MG63 (cell line): ENCODE measurements at places on chromosomes 3 and 15.

GRCh38 chr15:75309711-75310110 lies 26.2 kb upstream of the COMMD4 start:
- DNase-seq = no peak

- DNase-seq = no peak
These were observed 317.0 kb upstream of the TPRG1 start for GRCh38 chr3:188854772-188855149.

DNA sequence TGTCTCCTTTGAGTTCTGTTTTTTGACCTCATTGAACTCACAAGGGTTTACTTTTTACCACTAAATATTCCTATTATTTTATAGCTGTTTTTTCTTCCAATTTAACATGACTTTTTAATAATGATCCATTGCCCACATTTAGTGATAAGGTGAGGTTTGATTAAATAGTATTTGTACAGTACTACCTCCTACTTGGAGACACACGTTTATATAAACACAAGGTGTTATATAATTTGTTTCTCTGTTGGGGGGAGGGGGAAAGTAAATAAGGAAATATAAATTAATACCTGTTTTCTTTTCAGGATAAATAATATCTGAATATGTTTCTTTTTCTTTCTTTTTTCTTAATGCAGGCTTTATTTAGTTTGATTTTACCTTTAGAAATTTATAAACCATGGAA lies 281.3 kb downstream of the LPP start:
- DNase-seq = no peak

GRCh38 chr15:70024521-70024920 lies 73.2 kb downstream of the TLE3 start:
- DNase-seq = no peak

GRCh38 chr15:90074916-90075315 lies 27.4 kb downstream of the IDH2 start:
- DNase-seq = no peak

- DNase-seq = peak; percentile 26
These were observed 69.3 kb upstream of the CBLB start for GRCh38 chr3:105938101-105938500.

DNA sequence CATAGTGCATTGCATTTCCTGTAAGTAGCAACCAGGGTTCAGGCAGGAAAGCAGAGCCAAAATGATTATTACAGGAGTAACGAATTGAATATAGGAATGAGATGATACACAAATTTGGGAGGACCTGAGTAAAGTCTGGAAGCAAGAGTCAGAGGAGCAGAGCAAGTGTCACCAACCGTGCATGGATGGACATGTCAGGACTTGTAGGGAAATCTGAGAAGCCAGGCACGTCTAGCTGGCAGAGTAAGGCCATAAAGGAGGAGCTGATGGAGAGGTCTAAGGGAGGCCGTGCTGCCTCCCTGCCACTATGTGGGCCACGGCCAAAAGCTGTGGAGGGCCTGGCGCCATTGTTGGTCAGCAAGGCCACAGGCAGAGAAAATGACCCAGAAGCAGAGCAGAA lies 22.4 kb downstream of the GJD2 start:
- no peak for DNase-seq

- no peak for DNase-seq
These were observed 8.7 kb downstream of the TBC1D5 start for GRCh38 chr3:17733768-17734167.

GRCh38 chr3:98839846-98840245 lies 61.6 kb downstream of the DCBLD2 start:
- no peak for DNase-seq

GRCh38 chr3:161177991-161178390 lies 43.1 kb upstream of the NMD3 start:
- peak; percentile 55 for DNase-seq

DNA sequence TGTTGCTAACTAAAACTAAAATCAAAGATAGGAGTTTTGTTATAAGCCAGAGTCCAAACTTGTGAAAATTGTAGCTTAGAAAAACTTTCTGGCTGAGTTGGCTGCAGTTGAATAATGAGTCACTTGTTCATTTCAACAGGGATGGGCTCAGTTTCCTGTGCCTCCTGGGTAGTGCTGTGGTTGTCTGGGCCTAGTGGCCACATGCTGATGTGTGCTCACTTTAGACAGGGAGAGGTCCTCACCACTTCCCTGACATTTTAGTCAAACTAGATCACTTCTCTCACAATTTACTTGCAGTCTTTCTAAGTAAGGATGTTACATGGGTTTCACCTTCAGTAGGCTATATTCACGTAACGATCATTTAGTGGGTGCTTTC lies 6.3 kb upstream of the UBE2Q2 start:
- DNase-seq = peak; percentile 78

GRCh38 chr15:63324770-63325169 lies 47.4 kb downstream of the APH1B start:
- no peak for DNase-seq

DNA sequence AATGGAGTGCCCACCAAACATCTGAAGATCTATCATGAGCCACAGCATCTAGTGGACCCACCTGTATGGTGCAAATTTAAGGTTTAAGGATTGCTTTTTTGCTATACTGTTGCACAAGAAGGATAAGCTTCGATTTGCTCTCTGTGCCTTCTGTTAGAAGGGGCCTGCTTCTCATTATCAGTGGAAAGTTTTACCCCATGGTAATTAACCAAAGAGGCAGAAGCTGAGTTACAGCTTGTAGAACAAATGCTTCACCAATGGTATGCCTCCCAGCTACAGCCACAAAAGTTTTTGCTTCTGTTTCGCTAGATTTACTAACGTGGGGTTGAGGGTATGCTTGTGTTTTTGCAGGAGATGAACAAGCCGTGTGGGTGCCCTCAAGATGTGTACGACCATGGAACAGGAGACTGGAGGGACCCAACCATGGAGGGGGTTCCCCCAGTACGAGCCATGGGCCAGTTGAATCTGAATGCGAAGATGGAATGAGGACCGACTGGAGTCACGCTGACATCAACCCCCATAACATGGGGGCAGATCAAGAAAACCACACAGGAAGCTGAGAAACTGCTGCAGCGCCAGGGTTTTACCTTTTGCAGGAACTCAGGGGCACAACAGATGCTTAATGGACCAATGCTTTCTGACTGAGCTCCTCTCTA lies 43.5 kb downstream of the ACAD9 start:
- no peak for DNase-seq

- no peak for DNase-seq
These were observed 26.1 kb upstream of the TM4SF4 start for GRCh38 chr3:149448331-149448831.

DNA sequence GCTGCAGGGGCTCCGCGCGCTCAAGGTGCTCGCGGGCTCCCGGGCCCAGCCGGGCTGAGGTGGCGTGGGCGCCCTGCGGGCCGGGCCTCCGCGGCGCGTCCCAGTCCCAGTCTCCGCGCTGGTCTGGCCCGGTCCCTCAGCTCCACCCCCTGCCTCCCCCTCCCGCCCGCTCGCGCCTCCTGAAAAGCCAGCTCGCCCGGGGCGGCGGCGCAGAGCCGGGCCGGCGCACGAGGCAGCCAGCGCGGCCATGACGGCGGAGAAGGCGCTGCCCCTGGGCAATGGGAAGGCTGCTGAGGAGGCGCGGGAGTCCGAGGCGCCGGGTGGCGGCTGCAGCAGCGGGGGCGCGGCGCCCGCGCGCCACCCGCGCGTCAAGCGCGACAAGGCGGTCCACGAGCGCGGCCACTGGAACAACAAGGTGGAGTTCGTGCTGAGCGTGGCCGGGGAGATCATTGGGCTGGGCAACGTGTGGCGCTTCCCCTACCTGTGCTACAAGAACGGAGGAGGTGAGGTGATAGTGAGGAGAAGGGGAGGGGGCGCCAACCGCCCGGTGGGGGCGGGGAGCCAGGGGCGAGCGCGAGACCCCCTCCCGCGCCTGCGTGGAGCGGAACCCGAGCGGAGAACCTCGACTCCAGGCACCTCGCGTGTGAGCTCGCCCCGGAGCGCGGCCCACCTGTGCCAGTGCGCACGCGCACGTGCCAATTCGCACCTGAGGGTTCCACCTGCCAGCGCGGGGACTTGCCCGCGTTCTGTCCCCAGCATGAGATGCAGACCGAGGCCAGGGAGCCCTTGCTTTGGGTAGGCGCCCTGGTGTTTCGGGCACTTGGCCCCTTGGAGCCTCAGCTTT lies at the start of gene SLC6A11:
TSS of gene SLC6A11 (plus strand) at position 210 of the 844 bp plus-strand sequence. CDS start at position 248, 38 bp downstream.
- DNase-seq = peak; percentile 33

DNA sequence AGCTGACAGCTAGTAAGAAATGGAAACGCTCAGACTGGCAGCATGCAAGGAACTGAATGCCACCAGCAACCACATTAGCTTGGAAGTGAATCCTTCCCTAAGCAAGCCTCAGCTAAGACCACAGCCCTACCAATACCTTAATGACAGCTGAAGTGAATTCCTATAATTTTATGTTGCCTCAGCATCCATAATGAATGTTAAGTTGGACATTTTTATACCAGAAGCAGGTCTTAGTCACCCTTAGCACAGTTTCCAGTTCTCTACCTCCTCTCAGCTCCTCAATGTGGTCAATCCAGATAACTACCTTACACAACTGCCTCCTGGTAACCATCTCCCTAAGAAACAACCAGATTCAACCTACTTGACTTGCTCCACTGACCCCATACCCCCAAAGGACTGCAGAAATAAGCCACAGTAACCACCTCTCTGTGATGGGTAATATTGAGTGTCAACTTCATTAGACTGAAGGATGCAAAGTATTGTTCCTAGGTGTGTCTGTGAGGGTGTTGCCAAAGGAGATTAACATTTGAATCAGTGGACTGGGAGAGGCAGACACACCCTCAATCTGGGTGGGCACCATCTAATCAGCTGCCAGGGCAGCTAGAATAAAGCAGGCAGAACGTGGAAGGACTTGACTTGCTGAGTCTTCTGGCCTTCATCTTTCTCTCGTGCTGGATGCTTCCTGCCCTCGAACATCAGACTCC lies 33.5 kb downstream of the NEDD4 start:
- DNase-seq = no peak

- no peak for DNase-seq
These were observed 67.6 kb downstream of the NOX5 start for GRCh38 chr15:69082021-69082502.

DNA sequence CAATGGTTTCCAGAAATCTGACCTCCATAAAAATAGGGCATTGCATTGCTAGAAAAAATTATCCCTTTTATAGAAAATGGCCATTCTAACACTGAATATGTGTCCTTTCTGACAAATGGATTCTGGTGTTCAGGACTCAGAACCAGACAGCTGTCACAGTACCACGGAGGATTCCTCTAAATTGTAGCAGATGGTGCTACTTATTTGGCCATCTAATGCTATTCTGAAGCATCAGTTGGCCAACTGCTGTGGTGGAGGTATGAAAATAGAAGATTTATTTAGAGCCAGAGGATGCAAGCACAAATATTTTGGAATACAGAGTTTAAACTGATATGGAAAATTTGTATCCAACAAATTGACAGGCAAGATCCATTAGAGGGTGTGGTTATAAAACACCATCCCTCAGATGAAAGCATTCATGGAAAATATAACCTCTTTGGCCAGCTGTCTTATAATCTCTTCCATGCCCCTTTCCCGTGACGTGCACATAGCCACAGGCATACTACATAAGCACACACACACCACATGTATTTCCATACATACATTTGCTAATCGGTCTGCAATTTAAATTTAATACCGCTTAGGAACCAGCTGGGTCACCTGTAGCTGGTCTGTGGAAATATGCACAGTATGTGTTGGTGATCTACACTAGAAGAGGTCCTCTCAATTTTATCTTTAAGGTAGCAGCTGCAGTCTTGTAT lies 302.7 kb upstream of the KCNMB2 start:
- DNase-seq = no peak

- no peak for DNase-seq
These were observed 1.4 kb downstream of the HEMK1 start for GRCh38 chr3:50570508-50571279.

DNA sequence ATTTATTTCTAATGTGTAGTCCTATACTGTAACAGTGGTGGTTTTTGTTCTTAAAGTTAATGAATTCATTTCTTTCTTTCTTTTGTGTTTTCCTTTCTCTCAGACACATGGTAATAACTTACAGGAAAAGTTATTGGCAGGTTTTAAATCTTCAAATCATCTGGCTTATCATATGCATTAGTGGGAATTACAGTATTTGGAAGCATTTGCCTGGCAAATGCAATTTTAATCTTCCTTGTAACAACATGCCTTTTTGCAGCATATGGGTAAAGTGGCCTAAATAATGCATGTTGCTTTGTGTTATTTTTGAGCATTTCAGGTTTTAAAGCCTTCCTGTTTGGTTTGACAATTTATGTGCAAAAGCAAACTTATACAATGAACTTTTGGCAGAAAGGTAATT lies 66.8 kb downstream of the GALK2 start:
- DNase-seq = no peak

- no peak for DNase-seq
These were observed 16.8 kb downstream of the GABRR3 start for GRCh38 chr3:98018301-98018700.

- DNase-seq = peak; percentile 8
These were observed 97.7 kb downstream of the CD47 start for GRCh38 chr3:107992976-107993684.

DNA sequence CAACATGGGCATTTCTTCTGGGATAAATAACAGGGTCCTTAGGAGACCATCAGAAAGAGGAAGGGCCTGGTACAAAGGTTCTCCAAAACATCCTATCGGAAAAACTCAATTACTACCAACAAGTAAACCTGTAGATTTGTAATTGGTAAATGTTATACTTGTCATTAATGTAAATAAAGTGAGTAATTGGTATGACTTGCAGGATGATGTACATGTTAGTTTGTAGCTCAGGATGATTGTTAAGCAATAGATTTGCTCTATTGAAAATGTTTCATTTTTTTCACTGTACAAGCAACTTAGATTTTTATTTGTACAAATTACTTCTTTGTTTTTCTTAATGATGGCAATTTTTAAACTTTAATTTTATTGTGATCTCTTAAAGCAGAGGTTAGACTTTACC lies 3.8 kb upstream of the SCG5 start:
- DNase-seq = no peak

- DNase-seq = no peak
These were observed 13.0 kb downstream of the IL16 start for GRCh38 chr15:81209635-81210034.

DNA sequence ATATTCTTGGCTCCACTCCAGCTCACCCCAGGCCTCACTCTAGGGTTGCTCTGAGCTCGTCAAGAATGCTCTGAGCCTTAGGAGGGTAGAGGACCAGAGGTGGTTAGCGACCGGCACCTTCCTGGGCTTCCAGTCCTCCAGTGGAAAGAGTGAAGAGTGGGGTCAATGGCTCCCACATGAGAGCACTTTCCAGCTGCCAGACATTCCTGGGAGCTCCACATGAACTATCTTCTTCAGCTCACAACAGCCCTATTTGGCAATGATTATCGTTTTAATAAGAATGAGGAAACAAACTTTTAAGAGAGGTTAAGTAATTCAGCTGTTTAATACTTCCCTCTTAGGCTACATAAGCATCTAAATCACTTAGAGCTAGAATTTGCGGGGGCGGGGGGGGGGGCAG lies 139.3 kb downstream of the STT3B start:
- DNase-seq = no peak

GRCh38 chr3:189449084-189449483 lies 182.1 kb upstream of the TP63 start:
- DNase-seq = no peak

GRCh38 chr15:51874751-51875644 lies 45.5 kb downstream of the TMOD3 start:
- peak; percentile 79 for DNase-seq

GRCh38 chr15:84747416-84748273 lies 747 bp upstream of the ZNF592 start:
- DNase-seq = peak; percentile 82

- DNase-seq = no peak
These were observed 39.5 kb upstream of the ZNF148 start for GRCh38 chr3:125414669-125415068.
